ENCODE measurements at places on chromosomes 1 and 21. TPM values are rescaled to one million over a fixed set of nuclear protein-coding genes. Genes with fewer than 3 reads are reported as not detected.

USP21 gene
- 25.5 TPM for polyA plus RNA-seq

C1orf87 gene
- polyA plus RNA-seq, result not detected

CFAP107 gene
- polyA plus RNA-seq, result not detected

A3GALT2 gene
- polyA plus RNA-seq, result not detected

GRCh38 chr1:55593298-55593697 is 378.1 kb upstream of the USP24 start:
- DNase-seq, result no peak
- H3K4me1 ChIP-seq, result no peaks in the 10 kb centered on the region
- H3K4me3 ChIP-seq, result no peak overlapping the region
- H3K36me3 ChIP-seq, result no peaks in the 10 kb centered on the region
- H3K27ac ChIP-seq, result no peak overlapping the region
